ENCODE measurements at places on chromosomes 4 and X.

DNA sequence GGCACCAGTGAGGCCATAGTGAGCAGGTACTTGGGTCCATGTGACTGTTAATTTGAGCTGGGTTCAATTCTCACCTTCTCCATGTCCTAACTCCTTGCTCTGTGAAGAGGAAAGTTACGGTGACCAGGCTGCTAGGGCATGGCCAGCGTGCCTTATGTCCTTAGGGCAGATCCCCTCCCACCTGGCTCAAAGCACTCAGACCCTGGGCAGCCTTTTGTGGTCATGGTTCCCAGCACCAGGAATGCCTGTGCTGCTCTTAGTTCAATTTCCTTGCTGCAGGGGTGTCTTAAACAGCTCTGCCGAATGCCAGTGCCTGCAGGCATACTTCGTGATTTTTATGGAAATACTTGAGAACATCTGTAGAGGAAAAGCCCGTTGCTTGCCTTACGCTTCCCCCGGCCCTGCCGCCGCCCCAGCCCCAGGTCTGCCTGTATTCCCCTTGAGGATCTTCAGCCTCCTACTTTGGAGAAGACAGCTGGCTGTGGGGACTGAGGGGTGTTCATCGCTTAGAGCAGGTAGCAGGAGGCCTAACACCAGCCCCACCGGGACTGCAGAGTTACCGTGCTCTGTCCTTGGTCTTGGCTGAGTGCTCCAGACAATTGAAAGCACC lies 3.1 kb upstream of the CDK16 start:
- no peak for DNase-seq

DNA sequence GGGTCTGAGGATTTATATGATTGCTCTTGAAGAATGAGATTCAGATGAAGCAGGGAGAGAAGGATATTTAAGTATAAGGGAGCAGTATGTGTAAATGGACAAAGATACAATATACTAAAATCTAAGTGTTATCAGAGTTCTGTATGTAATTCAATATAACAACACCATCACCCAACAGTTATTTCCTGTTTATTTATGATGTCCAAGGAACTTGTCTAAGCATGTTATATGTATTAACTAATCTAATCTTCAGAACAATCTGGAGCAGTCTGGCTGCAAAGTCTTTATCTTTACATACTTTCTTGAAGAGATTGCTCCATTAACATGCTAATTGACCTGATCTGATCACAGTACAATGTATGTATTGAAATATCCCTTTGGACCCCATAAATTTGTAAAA lies 203.8 kb upstream of the WDFY3 start:
- no peak for DNase-seq

GRCh38 chr4:5881340-5881739 lies 11.5 kb downstream of the CRMP1 start:
- DNase-seq = no peak

- no peak for DNase-seq
Observed at GRCh38 chr4:164892018-164892417, 15.0 kb downstream of the APELA start.

- no peak for DNase-seq
Observed at GRCh38 chrX:31550158-31550557, 478.3 kb upstream of the FTHL17 start.

DNA sequence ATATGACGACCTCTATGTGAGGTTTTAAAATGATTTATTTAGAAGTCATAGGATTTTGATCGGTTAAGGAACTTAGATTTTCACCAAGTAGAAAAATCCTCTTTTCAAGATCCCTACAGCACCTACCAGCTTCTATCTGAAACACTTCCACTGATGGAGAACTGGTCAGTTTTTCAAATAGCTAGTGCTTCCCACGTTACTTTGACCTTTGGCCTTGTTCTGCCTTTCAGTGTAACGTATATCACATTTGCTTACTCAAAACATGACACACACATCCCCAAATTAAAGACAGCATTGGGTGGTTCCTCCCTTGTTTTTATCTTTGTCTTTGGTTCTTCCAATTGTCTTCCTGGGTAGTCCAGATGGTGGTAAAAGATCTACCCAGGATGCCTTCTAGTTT lies 6.6 kb downstream of the LNX1 start:
- DNase-seq = no peak

GRCh38 chr4:138205531-138206233 lies 36.5 kb downstream of the SLC7A11 start:
- no peak for DNase-seq

DNA sequence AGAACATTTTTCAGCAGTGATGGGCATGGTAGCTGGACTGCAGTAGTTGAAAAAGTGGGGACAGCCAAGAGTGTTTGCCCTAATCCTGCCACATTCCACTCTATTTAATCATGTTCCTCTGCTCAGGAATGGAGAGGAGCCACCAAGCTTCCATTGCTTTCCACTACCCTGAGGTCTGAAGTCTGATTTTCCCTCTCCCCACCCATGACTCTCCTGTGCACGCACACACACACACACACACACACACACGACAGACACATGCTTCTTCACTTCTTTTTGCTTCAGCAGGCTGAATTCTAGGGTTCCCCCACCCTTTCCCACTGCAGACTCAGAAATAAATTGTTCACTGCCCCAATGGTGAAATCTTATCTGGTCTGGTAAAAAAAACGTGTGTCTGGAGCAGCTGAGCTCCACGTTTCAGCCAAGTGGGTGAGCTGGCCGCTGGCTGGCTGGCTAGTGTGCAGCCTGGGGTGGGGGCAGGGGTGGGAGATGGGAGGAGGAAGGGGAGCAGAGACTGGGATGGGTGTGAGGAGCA lies 142.7 kb upstream of the NALF2 start:
- DNase-seq = no peak

DNA sequence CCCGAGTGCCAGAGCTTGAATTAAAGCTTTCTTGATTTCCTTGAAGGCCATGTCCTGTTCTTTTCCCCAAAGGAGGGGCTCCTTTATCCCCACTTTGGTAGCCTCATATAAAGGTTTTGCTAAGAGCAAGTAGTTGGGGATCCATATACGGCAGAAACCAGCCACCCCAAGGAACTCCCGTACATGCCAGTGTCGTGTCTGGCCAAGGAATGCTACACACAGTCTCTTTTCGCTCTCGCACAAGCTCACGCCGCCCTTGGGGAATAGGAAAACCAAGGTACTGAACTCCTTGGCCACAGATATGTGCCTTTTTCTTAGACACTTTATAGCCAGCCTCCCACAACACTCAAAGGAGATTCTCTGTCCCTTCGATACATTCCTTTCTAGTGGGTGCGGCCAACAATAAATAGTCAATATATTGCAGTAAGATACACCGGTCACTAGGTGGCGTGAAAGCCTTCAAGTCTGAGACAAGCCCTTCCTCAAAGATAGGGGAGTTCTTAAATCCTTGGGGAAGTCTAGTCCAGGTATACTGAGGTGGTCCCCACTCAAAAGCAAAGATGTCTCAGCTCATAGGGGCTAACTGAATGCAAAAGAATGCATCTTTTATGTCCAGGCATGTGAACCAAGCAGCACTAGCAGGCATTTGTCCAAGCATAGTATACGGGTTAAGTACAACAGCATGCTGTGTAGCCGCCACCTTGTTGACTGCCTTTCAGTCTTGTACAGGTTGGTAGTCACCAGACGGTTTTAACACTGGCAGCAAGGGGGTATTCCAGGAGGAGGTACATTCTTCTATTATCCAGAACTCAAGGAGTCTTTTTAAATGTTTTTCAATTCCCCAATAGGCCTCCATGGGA lies 57.8 kb upstream of the XAGE1B start:
- DNase-seq = no peak

DNA sequence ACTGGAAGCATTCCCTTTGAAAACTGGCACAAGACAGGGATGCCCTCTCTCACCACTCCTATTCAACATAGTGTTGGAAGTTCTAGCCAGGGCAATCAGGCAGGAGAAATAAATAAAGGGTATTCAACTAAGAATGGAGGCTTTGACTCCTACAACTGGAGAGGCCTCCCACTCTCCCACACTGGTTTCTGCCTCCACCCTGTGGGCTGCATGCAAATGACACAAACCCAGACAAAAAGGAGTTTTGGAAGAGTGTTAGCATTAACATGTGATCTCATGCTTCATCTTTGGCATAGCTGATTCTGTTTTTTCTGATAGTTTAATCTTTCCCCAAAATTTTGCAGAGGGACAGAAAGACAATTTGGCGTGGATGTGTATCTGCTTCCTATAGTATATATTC lies 80.8 kb upstream of the IQCM start:
- DNase-seq = no peak

- DNase-seq = no peak
Observed at GRCh38 chrX:16205840-16206239, 38.6 kb downstream of the MAGEB17 start.

GRCh38 chr4:74755486-74755885 lies 38.8 kb downstream of the BTC start:
- DNase-seq = no peak

- no peak for DNase-seq
Observed at GRCh38 chr4:165053645-165054044, at the start of gene TRIM75. Gene TRIM75, plus strand, starts transcription at chr4:165053866. Its CDS starts 5,282 bp downstream, at chr4:165059148.

DNA sequence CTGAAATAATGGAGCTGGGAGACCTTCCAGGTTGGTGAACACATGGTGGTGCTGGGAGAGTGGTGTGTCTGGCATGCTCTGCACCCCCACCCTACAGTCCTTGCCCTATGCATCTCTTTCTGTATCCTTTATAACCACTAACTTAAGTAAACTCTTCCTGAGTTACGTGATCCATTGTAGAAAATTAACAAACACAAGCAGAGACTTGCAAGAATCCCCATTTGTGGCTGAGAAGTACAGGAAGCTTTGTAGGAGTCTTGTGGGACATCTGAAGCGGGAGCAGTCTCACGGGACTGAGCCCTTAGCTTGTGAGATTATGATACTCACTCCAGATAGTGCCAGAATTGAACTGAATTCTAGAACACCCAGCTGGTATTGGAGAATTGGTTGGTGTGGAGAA lies 14.3 kb upstream of the FAM13A start:
- DNase-seq = no peak

GRCh38 chr4:1198098-1198844 lies 25.9 kb upstream of the SPON2 start:
- no peak for DNase-seq

DNA sequence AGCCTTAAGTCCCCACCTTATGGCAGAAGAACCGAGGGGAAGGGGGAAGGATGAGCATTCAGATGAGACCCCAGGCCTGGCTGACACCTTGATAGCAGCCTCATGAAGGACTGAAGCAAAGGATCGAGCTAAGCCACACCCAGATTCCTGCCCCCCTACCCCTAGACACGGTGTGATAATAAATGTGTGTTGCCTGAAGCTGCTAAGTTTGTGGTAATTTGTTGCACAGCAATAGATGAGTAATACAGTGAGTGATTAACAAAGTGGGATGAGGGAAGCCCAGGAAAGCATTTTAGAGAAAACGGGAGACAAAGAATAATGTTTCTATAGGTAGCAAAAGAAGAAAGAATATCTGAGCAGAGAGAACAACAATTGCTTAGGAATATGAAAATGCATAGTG lies 404.2 kb downstream of the MID1IP1 start:
- DNase-seq = no peak

- DNase-seq = no peak
Observed at GRCh38 chr4:73053974-73054480, 15.5 kb downstream of the COX18 start.

DNA sequence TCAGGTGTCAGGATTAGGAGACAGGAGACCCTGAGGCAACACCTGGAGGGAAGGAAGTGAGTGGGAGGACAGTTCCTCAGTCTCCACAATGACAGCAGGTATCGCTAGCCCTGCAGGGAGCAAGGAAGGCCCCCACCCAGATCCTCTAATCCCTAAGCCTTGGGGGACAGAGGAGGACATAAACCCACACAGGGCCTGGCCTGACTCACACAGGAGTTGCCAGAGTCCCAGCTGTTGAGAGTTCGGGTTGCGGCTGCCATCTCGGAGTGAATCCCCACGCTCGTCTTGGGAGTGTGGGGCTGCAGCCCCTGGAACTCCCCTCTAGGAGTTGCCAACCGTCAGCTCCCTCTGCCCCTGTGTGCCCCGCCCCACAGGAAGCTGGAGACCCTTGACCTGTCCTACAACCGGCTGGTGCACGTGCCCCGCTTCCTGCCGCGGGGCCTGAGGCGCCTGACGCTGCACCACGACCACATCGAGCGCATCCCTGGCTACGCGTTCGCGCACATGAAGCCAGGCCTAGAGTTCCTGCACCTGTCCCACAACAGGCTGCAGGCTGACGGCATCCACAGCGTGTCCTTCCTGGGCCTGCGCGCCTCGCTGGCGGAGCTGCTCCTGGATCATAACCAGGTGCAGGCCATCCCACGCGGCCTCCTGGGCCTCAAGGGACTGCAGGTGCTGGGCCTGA lies 9.2 kb upstream of the BGN start:
- DNase-seq = no peak

GRCh38 chrX:28639451-28639850 lies 52.2 kb downstream of the IL1RAPL1 start:
- no peak for DNase-seq

GRCh38 chrX:155715141-155715540 lies 102.4 kb upstream of the TMLHE start:
- no peak for DNase-seq

DNA sequence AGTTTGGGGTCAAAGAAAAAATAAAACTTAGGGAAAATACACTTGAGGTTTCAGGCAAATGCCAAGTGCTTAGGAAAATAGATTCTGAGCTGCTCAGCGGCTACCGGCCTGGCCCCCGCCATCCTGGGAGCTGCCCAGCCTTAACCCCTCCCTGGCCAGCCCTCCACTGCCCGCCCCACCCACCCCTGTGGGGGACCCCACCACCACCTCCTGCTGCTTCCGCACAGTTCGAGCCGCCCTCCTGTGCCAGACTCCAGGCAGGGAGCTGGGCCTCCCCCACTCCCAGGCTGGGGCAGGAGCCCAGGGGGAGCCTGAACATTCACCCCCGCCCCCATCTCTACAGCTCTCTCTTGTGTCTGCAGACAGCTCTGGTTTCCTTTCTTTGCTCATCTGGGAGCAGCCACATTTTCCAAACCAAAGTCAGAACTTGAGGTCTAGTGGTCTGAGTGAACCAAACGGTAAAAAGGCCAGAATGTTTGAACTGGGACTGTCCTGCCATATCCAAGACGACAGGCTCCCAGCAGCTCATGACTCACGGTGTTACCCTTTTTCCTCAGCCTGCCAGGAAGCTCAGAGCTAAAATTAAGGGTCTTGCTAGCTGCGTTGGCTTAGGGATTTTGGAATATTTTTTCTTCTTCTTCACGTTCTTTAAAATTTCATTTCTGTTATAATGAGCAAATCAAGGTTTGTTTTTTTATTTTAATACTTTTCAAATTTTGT lies 4.7 kb upstream of the FGFR3 start:
- no peak for DNase-seq

GRCh38 chr4:12723849-12724447 lies 760.2 kb downstream of the RAB28 start:
- no peak for DNase-seq

DNA sequence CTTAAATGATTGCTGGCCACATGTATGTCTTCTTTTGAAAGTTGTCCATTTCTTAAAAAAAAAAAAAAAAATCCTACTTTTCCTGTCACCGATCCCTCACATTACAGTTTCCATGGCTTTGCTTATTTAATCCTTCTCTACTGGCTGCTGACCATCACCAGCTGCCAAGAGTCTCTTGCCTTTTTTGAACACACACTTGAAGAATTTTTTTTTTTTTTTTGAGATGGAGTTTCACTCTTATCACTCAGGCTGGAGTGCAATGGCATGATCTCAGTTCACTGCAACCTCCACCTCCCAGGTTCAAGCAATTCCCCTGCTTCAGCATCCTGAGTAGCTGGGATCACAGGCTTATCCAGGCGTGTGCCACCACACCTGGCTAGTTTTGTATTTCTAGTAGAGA lies 134.0 kb downstream of the ANXA5 start:
- no peak for DNase-seq

All from stimulated activated CD4-positive, alpha-beta T cell treated with anti-CD3 and anti-CD28 coated beads, Interleukin-1b, Interleukin-23, amount 100 ng/mL, for 1 hour (primary cell).